ENCODE measurements at places on chromosomes 5 and 9. TPM values are rescaled to one million over a fixed set of nuclear protein-coding genes. Genes with fewer than 3 reads are reported as not detected.

- DNase-seq = no peak
- H3K4me3 ChIP-seq = no peak overlapping the region
- H3K36me3 ChIP-seq = peaks cover 30% of the 10 kb centered on the region
- H3K4me1 ChIP-seq = peaks cover 3% of the 10 kb centered on the region
Measured at GRCh38 chr5:78109891-78110324, 184.6 kb downstream of the AP3B1 start.

DNA sequence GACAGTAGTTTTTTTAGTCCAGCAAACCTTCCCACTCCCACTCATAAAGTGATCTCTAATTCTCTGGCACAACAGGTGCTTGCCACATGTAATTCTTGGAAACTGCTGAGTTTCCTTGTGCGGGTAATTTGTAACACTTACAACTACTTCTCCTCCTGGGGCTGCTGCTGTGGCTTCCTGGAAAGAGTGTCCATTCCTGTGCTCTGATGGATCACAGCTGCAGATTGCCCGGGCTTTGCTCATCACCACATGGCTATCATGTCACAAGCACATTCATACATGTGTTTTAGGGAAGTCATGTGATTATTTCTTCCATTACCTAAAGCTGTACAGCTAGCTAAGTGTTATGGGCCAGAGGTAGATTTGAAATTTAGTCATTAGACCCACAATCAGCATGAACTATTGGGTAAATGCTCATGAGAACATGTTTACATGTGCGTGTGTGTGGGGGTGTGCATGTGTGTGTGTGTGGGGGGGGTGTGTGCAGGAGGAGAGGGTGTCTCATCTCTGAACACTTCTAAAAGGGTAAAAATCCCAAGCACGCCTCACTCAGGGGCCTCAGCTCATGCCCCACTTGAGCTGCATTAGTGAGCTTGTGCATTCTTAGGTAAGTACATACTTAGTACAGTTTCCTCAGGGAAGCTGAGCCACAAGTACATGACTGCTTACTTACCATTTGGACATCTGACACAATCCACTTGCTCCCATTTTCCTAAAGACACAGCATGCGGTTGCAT, 118.1 kb upstream of the CCDC112 start:
- no peaks in the 10 kb centered on the region for H3K36me3 ChIP-seq
- DNase-seq = peak; percentile 41
- H3K4me1 ChIP-seq = peaks cover 2% of the 10 kb centered on the region
- H3K27me3 ChIP-seq = no peaks in the 10 kb centered on the region

DNA sequence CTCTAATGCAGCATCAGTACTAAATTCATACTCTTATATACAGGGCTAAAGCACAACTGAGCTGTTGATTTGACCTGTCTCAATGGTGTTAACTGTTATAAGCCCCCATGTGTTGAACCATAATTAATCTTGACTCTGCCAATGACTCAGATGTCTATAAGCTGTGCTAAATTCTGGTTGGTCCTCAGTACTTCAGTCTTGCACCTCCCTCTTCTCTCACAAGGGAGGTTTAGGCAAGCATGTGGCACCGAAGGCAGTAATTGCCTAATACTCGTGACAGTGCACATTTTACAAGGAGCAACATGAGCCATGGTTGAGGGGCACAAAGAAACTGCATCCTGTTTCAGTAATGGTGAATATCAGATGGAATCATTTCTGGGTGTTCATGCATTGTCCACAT, 255.9 kb downstream of the TRPM3 start:
- H3K27me3 ChIP-seq = no peaks in the 10 kb centered on the region
- no peak overlapping the region for H3K4me3 ChIP-seq
- no peaks in the 10 kb centered on the region for H3K4me1 ChIP-seq
- H3K36me3 ChIP-seq = no peaks in the 10 kb centered on the region
- DNase-seq = no peak

- H3K36me3 ChIP-seq = no peaks in the 10 kb centered on the region
- no peak overlapping the region for H3K27ac ChIP-seq
Measured at GRCh38 chr5:78667461-78668103, 19.0 kb upstream of the LHFPL2 start.

- no peak overlapping the region for H3K4me3 ChIP-seq
- no peaks in the 10 kb centered on the region for H3K4me1 ChIP-seq
- DNase-seq = no peak
- no peak overlapping the region for H3K27ac ChIP-seq
- H3K27me3 ChIP-seq = no peaks in the 10 kb centered on the region
Measured at GRCh38 chr5:93964421-93964820, 223.0 kb upstream of the POU5F2 start.

- peaks cover 28% of the 10 kb centered on the region for H3K27me3 ChIP-seq
- no peak overlapping the region for H3K27ac ChIP-seq
- H3K36me3 ChIP-seq = no peaks in the 10 kb centered on the region
- DNase-seq = no peak
Measured at GRCh38 chr5:59193616-59194319, 610.9 kb downstream of the RAB3C start.

GRCh38 chr9:112047538-112048066, 127.5 kb downstream of the SUSD1 start:
- peaks cover 31% of the 10 kb centered on the region for H3K36me3 ChIP-seq
- H3K4me1 ChIP-seq = peaks cover 4% of the 10 kb centered on the region
- DNase-seq = no peak
- H3K4me3 ChIP-seq = no peak overlapping the region

DNA sequence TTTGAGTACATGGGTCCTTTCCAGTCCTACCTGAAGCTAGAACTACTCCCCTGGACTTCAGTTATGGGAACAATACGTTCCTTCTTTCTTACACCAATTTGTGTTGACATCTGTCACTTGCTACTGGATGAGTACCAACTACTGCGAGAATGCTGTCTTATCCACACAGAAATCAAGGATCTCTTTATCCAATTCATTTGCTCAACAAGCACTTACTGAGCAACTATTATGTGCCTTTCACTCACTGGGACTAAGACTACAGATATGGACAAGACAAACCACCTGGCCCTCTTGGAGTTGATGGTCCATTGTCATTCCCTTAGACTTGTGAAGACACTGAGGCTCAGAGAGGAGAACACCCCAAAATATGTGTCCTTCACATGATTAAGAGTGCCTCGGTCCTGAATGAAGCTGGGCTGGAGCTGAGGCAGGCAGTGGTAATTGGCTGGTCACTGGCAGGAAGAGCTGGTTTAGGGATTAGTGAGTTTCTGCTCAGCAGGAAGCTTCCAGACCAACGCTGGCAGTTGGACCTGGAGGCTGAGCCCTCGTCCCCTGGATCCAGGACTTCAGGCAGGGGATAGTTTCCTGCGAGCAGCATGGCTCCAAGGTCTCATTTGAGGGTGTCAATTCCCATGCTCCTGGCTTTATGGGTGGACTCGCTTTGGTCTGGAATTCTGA, 8.4 kb upstream of the ARSI start:
- peaks cover 14% of the 10 kb centered on the region for H3K27me3 ChIP-seq
- H3K4me1 ChIP-seq = no peaks in the 10 kb centered on the region
- H3K4me3 ChIP-seq = no peak overlapping the region
- no peak overlapping the region for H3K27ac ChIP-seq

GRCh38 chr5:136729901-136730355, 364.6 kb upstream of the TRPC7 start:
- H3K4me1 ChIP-seq = no peaks in the 10 kb centered on the region
- no peak overlapping the region for H3K27ac ChIP-seq
- no peaks in the 10 kb centered on the region for H3K27me3 ChIP-seq
- no peak overlapping the region for H3K4me3 ChIP-seq
- no peak for DNase-seq

DNA sequence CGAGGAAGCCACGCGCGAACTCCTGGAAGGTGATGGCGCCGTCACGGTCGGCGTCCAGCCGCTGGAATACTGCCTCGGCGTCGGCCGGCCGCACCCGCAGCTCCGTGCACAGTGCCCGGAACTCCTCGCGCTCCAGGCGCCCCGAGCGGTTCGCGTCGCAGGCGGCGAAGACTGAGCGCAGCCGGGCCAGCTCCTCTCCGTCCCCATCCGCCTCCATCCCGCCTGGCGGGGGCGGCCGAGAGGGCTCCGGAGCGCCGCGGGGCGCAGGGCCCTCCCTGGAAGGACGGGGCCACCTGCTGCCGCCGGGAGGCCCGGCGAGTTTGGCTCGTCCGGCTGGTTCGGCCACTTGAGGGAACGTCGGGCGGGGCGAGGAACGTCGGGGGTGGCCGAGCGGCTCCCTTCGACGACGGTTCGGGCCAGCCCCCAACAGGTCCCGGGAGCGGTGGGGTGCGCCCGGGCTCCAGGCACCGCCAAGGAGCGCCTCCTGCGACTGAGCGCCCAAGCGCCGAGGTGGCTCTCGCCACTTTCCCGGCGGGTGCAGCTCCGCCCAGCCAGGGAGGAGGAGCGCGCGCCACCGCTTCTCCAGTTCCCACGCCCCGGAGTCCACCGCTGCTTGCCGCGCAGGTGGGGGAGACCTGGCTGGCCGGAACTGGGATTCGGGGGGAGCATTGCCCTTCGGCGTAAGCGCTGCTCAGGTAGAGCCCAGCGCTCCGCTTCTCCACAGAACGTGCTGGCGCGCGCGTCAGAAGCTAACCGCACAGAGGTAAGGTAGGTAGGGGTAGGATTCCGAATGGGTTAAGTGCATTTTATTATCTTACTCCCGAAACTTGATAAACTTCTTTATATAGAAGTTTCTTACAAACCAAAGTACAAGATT, at the start of gene RASEF:
RASEF (minus strand) TSS at position 492 of the 877 bp plus-strand sequence; CDS start at position 217, 275 bp downstream.
- no peaks in the 10 kb centered on the region for H3K36me3 ChIP-seq
- no peak within 1 kb of the TSS for H3K27ac ChIP-seq
- H3K4me1 ChIP-seq = no peaks in the 10 kb centered on the region
- DNase-seq = no peak
- H3K4me3 ChIP-seq = no peak within 1 kb of the TSS
- peaks cover 34% of the 10 kb centered on the region for H3K27me3 ChIP-seq

GABRA6 gene
- total RNA-seq = not detected

DNA sequence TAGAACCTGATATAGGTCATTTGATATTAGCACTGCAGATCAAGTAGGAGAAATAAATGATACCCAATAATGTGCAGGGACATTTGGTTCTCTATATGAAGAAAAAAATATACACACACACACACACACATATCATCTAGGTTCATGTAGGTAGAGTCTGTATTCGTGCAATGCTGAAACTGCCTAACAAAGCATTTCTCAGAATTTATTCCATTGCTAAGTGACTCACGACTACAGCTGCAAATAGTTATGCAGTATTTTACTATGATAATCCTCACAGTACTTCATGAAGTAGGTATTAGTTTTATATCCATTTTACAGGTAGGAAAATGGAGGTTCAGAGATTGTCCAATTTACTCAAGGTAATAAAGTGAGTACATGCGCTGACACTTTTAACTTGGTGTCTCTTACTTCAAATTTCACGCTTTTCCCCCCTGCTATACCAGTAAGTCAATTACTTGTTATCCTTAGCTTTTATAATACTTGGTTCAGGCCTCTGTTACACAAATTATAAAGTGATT, 2.4 kb downstream of the GIN1 start:
- H3K27ac ChIP-seq = no peak overlapping the region
- H3K36me3 ChIP-seq = peaks cover 11% of the 10 kb centered on the region

DNA sequence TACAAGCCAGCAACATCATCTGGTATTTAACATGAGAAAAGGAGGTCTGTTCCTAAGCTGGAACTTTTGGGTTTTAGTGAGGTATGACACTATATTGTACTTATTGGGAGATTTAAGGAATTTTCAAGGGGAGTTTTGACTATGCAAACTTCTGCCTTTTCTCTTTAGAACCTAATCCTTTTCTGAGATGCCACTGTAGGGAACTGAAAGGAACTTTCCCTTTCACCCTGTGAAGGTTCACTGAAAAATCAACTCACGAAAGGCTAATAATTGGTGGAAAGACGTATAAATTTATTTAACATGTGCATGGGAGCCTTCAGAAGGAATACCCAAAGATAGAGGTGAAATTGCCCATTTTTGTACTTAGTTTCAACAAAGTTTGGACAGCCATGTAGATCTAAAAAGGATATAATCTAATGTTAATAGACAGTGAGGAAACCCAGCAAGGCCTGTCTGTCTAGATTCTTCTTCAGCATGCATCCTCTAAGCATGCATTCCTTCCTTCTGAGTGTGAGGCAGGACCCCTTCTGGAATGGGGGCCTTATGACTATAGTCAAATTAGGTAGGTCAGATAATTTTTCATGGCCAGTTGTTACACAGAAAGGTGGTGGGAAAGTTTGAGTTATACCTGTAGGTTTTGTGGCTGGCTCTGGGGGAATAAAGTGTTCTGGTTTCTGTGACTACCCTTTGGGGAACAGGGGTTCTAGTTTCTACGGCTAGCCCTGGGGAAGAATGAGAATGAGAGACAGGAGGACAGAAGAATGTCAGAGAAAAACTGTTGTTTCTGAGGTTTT, 200.3 kb downstream of the C9orf152 start:
- H3K4me3 ChIP-seq = no peak overlapping the region
- peaks cover 6% of the 10 kb centered on the region for H3K27me3 ChIP-seq
- H3K4me1 ChIP-seq = peaks cover 30% of the 10 kb centered on the region
- H3K36me3 ChIP-seq = peaks cover 17% of the 10 kb centered on the region

SLC36A2 gene
- total RNA-seq = not detected

DNA sequence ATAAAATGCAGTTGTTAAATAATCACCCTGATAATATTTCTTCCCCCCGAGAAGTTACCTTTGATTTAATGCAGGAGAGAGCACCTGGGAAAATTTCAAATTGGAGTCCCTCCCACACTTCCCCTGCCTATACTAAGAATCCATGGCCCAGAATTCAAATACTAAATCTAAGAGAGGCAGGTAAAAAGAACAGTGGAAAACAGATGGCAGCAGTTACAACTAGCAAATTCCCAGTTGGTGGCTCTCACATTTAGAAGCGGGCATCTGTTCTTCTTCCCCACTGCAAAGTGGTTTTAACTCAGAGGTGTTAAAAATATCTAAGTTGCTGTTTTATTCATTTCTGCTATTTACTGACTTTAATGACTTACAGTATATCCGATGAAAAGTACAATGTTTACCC, 210.4 kb upstream of the ELAVL2 start:
- DNase-seq = no peak
- no peaks in the 10 kb centered on the region for H3K27me3 ChIP-seq
- no peak overlapping the region for H3K4me3 ChIP-seq

GRCh38 chr5:161256957-161257356, 289.6 kb downstream of the GABRB2 start:
- no peaks in the 10 kb centered on the region for H3K4me1 ChIP-seq
- no peaks in the 10 kb centered on the region for H3K27me3 ChIP-seq
- no peaks in the 10 kb centered on the region for H3K36me3 ChIP-seq
- no peak overlapping the region for H3K4me3 ChIP-seq
- DNase-seq = no peak

DNA sequence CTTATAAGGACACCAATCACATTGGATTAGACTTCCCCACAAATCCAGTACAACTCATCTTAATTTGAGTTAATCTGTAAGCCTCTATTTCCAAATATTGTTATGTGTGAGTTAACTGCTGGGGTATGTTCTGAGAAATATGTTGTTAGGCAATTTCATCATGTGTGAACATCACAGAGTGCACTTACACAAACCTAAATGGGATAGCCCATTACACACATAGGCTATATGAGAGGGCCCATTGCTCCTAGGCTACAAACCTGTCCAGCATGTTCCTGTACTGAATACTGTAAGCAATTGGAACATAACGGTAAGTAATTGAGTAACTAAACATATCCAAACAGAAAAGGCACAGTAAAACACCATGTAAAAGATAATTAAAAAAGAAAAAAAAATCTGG, 19.1 kb upstream of the ARSI start:
- peaks cover 9% of the 10 kb centered on the region for H3K27me3 ChIP-seq
- H3K4me3 ChIP-seq = no peak overlapping the region
- H3K27ac ChIP-seq = no peak overlapping the region
- no peaks in the 10 kb centered on the region for H3K36me3 ChIP-seq
- no peaks in the 10 kb centered on the region for H3K4me1 ChIP-seq
